ENCODE measurements at places on chromosomes 3 and 15.

DNA sequence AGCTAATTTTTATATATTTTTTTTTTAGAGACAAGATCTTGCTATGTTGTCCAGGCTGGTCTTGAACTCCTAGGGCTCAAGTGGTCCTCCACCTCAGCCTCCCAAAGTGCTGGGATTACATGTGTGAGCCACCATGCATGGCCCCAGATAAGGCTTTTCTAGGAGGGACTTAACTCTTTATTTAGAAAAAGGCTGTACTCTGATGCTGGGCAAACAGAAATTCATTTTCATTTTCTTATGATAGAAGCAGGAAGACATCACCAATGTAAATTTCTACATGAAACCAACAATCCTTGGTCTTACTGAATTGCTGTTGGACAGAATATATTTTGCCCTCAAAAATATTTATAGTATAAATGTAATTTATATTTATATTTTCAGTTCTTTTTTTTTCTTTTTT, 9.6 kb downstream of the NIPA1 start:
- DNase-seq: no peak

DNA sequence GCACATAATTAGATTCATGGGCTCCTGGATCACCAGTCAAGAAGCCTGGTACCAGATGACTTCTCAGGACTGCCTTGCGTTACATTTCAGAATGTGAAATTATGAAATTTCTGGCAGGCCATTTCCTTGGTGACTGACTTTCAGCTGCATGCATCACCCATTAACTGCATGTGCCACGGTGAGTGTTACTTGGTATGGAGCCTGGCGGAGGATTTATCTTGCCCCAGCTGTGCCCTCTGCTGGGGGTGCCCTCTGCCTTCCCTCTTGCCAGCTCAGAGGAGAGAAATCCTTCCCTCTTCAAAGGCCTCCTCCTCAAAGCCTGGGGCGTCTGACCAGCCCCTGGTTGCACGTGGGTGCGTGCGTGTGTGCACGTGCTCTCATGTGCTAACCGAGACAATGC, 57.7 kb upstream of the CTSH start:
- DNase-seq: no peak

GRCh38 chr3:7607083-7607482, 746.2 kb downstream of the GRM7 start:
- no peak for DNase-seq

- no peak for DNase-seq
Measured at GRCh38 chr3:27105904-27106303, 263.3 kb downstream of the NEK10 start.

GRCh38 chr3:27927882-27928281, 205.8 kb upstream of the EOMES start:
- DNase-seq: no peak

DNA sequence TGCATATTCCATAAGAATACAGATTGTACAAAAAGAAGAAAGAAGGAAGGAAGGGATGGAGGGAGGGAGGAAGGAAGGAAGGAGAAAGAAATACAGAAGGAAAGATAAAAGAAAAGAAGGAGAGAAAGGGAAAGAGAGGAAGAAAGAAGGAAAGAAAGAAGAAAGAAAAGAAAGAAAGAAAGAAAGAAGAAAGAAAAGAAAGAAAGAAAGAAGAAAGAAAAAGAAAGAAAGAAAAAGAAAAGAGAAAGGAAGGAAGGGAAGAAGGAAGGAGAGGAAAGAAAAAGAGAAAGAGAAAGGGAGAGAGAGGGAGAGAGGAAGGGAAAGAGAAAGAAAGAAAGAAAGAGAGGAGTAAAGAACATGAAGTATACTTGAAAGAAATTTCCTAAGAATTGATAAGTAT, 577.9 kb upstream of the ALCAM start:
- DNase-seq: no peak

GRCh38 chr3:99846477-99847160, 29.0 kb downstream of the CMSS1 start:
- DNase-seq: no peak

GRCh38 chr15:98738689-98739401, 90.5 kb downstream of the IGF1R start:
- no peak for DNase-seq

GRCh38 chr15:74283368-74283767, 47.2 kb downstream of the CCDC33 start:
- no peak for DNase-seq

DNA sequence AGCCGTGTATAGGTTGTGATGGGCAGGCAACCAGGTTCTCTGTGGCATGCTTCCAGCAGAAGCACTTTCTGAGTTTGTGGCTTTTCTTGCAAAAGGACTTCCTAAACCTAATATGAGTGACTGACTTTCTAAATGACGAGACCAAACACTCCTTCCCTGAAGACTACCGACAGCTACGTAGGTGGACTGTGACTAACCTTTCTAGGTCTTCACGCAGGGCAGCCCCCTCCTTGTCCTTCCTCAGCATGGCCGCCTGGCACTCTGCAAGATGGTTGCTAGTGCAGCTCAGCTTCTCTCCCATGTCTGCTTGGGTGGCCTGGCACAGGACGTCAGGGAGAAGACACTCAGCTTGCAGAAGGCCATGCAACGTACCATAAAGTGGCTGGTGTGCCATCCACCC, 20.9 kb downstream of the CXCR6 start:
- no peak for DNase-seq

DNA sequence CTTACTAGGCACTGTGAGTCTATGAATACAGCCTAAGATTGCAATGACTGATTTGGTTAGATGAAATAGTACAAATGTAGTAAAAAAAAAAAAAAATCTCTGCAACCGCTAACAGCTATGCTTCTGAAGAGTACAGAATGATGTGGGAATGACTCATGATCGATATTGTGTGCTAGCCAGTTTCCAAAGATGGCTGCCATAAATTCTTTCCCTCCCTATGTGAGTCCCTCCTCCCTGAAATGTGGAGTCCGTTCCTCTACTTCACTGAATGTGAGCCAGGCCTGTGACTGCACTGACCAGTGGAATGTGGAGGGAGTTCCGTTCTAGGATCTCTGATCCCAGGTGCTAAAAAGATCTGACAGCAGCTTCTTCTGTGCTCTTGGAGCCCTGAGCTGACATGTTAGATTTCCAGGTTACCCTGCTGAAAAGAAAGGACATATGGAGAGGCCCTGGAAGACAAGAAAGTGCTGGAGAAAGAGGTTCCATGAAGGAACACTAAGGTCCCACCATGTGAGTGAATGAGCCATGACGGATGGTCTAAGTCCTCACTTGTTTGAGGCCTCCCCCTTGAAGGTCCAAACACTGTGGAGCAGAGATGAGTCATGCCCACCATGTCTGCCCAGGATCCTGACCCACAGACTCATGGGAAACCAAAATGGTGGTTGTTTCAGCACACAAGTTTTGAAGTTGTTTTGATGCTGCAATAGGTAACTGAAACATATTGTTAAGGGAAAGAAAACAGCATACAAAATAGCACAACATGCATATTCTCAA, 46.3 kb downstream of the DGKG start:
- no peak for DNase-seq

DNA sequence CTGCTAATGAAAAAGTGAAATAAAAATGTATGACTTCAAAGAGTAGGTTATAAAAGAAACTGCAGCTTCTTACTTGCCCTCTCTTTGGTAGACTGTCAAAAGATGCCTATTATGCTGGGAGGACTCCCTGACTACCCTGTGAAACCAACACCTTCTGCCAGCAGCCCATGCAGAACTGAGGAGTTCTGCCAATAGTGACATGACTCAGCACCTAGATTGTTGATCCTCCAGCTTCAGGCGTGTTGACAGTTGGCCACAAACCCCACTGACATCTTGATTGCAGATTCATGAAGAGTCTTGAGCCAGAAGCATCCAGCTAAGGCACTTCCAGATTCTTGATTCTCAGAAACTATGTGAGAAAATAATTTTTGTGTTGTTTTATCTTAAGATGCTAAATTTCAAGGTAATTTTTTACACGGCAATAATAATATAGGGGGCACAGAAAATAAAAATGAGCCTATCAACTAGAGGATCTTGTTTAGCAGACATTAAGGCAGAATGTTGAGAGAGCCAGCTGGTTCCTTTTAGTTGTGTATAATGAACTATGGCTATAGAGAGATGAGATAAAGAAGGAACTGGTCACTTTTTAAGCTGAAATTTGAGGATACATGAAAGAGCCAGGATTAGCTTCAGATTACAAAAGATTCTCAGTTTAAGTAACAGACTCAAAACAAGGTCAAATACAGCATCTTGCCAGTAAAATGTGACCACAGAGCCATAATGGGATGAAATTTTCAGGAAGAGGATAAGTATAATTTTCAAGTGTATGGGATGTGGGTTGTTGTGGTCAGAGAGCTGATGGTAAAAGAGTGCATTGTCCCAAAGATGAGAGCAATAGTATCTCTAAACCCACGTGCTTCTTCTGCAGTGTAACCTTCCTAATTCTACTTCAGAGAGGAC, 588.7 kb upstream of the CBLB start:
- DNase-seq: no peak

DNA sequence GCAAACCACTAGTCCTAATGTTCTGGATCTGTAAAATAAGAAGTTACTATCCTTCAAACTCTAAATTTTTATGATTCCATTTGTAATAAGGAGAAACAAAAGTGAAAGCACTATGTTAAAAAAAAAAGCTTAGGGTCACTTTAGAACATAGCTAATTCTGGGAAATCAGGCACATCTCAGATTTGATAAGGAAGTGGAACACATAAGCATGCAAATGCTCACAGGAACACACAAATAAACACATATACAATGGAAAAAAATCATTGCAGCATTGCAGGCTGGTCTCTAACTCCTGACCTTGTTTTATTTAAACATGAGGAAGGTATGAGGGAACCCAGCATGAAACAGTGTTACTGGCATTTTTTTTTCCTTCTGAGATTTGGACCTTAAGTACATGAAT, 63.2 kb upstream of the TNFSF10 start:
- DNase-seq: no peak

GRCh38 chr3:52429031-52429430, 15.9 kb downstream of the SEMA3G start:
- no peak for DNase-seq

- DNase-seq: no peak
Measured at GRCh38 chr3:78659386-78659987, 1108.3 kb downstream of the ROBO1 start.

DNA sequence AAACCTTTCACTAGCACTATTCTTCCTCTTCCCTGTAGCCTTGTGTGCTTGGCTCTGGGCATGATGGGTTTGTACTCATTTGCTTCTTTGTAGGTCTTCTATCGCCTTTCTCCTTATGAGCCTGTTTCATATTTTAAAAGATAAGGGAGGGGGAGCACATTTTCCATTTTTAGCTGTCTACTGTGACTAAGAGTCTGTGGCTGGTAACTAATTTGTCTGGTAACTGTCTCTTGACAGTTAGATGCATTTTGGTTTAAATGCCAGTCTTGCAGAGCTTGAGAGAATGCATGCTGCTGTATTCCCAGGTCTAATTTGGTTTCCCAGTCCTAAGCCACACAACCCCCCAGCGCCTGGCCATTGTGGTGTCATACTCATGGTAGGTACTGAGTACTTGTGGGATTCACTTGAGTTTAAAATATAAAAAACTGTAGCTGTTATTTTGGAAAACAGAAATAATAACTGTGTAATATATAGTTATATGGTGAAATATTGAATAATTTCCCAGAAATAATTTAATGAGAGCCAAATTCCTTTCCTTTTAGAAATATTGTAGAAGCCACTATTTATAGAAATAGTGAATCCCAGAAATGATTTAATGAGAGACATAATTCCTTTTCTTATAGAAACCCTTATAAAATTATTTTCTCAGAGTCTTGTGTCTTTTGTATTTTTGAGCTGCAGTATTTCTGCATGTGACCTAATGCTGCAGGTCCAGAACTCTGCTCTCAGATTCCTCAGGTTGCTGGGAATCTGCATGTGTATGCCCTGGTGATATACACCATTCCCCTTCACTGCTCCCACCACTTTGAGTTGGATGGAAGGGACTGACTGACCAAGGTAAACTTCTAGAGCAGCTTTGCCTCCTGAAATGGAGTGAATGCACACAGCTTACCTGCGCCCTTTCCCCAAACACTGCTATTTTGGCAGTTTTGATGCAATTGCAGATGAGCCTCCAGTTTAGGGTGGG, 13.9 kb upstream of the GPR171 start:
- DNase-seq: no peak

- DNase-seq: no peak
Measured at GRCh38 chr3:126060613-126061145, 23.2 kb downstream of the SLC41A3 start.

GRCh38 chr3:150461399-150461798, 53.3 kb downstream of the TSC22D2 start:
- no peak for DNase-seq

DNA sequence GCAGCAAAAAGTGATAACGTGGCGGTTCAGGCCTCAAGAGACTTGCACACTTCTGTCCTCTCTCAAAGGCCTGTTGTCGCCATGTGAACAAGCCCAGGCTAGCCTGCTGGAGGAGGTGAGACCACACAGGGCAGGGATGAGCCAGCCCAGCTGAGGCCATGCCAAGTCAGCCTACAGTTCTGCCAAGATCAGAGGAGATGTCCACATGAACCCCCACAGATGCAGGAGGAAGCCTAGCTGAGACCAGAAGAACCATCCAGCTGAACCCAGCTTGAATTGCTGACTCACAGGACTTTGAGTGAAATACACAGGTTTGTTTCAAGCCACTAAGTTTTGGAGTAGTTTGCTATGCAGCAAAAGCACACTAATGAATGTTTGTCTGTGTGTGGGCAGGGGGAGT, 50.3 kb upstream of the SEC13 start:
- DNase-seq: no peak

DNA sequence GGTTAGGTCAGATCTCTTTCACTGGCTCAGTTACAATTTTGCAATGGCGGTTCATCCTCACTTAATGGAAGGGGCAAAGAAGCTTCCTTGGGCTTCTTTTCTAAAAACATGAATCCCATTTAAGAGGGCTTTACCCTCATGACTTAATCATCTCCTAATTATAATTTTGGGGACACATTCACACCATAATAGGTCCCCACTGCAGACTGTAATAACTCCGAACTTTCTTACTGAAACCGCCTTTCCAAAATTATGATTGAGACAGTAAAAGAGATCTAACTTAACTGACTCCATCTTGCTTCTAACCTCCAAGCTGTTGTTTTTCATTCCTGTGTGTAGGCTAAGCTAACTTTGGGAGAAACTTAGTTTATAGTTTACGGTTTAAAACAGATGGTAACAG, 33.3 kb upstream of the C15orf39 start:
- no peak for DNase-seq

DNA sequence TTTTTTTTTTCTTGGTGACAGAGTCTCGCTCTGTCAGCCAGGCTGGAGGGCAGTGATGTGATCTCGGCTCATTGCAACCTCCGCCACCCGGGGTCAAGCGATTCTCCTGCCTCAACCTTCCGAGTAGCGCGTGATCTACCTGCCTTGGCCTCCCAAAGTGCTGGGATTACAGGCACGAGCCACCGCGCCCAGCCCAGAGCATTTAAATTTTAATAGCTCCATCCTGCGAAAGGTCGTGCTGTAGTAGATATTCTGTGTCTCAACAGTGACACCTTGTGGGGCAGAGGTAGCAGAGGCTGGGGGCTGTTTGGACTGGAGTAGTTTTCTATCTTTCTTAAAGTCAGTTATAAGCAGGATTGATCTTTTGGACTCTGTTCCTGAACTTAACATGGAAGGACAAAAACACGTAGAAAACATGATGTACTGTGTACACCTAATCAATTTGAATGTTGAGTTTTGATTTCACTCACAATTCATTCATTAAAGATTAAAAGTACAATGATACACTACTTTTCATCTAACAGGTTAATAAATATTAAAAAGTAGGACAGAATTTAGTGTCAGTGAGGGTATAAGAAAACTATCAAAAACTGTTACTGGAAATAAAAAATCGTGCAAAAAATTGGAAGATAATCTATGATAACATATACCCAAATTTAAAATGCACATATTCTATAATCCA, 11.0 kb upstream of the PDCD6IP start:
- peak; percentile 44 for DNase-seq

- DNase-seq: no peak
Measured at GRCh38 chr15:56339594-56339993, 25.6 kb upstream of the TEX9 start.
